ENCODE measurements at places on chromosomes 1 and 21. TPM values are rescaled to one million over a fixed set of nuclear protein-coding genes. Genes with fewer than 3 reads are reported as not detected.

Gene MAN1A2
- 10.9 TPM for total RNA-seq

Gene MYBPHL
- 0.38 TPM for total RNA-seq

Gene PLA2G2F
- total RNA-seq, result not detected

Gene ATP5IF1
- 160 TPM for total RNA-seq

Gene TFF2
- total RNA-seq, result not detected

Gene CLCNKB
- total RNA-seq, result not detected

Gene GPR37L1
- total RNA-seq, result 0.14 TPM

Gene GJA9
- not detected for total RNA-seq

Gene PTGER3
- not detected for total RNA-seq

Gene NBPF6
- not detected for total RNA-seq

Gene SPAG17
- total RNA-seq, result not detected

Gene ORC1
- 20.5 TPM for total RNA-seq

Gene GOLT1A
- total RNA-seq, result 6.6 TPM

Gene SEC16B
- 0.68 TPM for total RNA-seq

Gene LCE1D
- not detected for total RNA-seq

Gene C8A
- total RNA-seq, result not detected
